ENCODE measurements at places on chromosomes 7 and 10.

- no peak for DNase-seq
Measured at GRCh38 chr10:529468-530230, 159.8 kb downstream of the DIP2C start.

DNA sequence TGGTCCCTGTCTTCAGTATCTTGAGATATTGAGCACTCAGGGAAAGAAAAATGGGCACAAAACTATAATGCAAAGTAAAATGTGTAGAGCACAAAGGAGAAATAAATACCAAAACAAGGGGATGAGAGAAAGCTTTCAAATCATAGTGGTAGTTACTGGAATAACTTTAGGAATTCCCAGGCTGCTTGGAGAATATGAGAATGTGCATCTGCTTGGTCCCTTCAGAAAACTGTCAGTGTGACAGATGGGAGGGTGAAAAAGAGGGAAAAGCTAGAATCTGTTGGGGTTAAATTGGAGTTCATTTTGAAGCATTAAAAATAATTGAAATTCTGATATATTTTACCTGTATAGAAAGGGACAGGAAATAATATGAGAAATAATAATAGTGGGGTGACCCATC is 15.3 kb downstream of the ST7 start:
- DNase-seq = no peak

DNA sequence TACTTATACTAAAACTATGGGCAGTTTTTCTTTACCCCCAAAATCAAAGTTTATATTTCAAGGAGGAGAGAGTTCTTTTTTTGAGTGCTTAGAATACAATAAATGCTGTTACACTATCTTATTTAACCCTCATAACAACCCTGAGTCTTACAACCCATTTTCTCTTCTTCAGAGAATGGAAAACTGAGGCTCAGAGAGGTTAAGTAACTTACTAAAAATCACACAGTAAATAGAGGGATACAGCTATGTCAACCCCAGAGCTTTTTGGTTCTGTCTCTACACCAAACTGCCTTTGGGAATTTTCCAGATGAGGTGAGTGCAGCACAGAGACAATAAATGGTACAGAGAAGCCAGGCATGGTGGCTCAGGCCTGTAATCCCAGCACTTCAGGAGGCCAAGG is 25.6 kb upstream of the PIK3AP1 start:
- no peak for DNase-seq

DNA sequence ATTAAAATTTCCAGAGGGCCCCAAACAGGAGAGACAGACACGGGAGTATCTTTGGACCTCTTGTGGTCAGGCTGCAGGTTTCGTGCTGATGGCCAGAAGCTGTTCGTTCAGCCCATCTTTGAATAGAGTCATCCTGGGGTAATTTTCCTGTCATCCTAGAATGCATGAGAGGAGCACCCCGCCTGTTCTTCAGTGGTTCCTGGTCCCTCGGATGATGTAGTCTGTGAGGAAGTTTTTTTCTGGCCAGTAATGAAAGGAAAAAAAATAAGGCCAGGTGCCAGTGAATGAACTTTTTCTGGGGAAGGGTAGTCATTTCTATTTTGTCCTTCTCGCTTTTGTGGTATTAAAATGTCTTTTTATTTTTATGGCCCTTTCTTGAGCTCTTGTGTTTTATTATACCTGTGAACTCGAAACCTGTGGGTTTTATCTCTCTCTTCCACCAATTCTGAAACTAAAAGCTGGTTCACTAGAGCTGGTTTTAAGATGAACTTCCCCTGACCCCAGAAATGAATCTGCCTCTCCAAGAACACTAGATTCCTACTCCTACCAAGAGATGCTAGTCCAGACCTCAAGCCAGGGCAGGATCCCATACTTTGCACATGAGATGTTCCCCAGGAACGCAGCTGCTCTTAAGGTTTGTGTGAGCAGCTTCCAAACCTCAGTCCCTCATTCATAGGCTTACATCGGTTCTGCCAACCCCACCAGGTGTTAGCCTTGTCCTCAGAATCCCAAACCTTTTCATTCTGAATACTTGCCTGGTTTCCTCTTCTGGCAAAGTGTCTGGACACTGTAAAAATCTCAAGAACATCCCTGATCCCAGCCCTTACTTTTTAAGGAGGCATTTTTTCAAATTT is 15.4 kb upstream of the MEST start:
- DNase-seq = no peak

DNA sequence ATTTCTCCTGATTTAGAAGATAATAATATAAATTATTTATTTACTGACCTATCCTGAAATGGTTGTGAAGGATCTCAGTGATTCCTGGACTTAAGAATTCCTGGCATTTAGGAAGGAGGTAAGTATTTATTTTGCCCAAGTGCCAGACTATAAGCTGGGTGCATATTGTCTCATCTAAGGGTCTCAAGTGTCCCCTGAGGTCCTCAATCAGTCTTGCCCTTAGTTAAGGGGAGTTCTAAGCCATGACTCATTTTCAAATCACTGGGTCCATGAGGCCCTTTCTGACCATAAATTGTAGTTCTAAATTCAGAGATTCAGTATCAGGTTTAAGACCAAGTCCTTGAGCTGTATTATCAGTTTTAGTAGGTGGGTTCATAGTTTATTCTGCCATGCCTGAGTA is 251.6 kb upstream of the MEOX2 start:
- DNase-seq = no peak

DNA sequence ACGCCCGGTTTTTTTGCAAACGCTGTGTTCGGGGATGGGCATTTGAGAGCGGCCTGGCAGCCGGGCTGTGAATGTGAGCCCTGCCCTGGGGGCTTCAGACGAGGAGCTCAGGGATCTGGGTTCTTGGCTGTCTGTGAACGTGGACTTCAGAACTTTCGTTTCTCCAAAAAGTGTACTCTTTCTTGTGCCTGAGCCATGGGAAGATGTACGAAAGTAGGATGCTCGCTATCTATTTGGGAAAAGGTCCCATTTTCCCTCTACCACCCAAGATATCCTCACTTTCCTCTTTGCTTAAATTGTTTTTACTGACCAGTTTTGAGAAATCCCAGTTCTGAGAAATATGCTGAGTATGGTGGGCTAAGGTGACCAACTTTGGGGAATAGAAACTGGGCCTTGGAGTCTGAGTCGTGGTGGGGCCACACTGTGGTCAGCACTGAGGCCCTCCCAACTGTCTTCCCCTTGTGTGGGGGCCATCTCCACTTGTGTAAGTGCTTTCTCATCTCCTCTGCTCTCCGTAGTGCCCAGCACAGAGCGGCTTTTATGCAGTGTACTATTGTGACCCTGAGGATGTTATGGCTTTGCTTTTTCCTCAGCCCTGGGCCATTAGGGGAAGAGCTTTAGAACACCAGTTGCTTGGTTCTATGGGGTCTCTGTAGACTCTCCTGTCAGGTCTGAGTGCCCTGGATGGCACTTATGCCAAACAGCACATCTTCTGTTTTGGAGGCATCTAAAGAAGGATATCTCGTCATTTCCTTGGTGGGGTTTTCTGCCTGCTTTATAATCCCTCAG is 918 bp downstream of the DBNL start:
- DNase-seq = no peak

GRCh38 chr7:135445690-135446089 is 64.2 kb downstream of the CNOT4 start:
- no peak for DNase-seq

DNA sequence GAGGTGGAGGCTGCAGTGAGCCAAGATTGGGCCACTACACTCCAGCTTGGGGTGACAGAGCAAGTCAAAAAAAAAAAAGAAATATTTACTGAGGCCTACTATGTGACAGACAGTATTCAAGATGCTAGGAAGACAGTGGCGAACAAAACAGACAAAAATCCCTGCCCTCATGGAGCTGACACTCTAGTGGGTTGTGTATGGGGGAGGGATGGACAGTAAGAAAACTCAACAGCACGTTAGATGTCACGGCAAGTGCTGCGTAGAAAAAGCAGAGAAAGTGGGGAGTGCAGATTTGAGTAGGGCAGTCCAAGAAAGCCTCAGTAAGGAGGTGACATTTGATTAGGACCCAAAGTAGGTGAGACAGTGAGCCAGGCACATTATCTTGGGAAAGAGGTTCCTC is 10.1 kb downstream of the CAMK2G start:
- DNase-seq = no peak

DNA sequence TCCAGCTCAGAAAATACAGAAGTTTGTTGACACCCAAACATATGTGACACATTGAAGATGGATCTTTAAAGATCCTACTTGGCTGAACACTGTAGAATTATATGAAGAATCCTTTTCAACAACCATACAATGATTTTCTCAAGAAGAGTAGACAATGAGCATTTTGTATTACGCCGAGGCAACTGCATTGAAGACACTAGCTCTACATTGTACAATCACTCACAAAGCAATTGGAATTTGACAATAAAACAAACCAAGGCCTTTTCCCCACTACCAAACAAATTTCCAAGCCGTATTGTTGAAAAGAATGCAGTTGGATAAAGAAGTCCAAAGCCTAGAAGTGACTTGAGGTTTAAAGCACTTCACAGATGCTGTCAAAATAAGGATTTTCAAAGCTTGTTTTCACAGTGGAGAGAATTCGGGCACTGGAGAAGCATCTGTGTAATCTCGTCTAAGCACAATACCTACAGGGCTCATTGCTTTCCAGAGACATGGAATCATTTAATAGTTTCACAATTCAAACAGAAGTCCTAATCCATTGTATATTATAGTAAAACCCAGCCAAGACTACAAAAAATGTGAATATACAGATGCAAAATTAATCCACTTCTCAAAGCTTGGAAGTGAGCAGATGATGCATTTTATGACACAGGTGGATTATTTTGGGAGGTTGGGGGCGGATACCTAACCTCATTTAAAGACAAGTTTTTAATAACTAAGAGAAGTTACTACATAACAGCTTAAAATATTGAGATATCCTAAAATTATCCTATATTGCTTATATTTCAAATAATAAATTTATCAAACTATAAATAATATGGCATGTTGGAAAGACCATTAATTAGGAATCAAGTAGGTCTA is 78.6 kb downstream of the SORCS1 start:
- DNase-seq = no peak

- no peak for DNase-seq
Measured at GRCh38 chr7:108805808-108806397, 236.2 kb downstream of the DNAJB9 start.

DNA sequence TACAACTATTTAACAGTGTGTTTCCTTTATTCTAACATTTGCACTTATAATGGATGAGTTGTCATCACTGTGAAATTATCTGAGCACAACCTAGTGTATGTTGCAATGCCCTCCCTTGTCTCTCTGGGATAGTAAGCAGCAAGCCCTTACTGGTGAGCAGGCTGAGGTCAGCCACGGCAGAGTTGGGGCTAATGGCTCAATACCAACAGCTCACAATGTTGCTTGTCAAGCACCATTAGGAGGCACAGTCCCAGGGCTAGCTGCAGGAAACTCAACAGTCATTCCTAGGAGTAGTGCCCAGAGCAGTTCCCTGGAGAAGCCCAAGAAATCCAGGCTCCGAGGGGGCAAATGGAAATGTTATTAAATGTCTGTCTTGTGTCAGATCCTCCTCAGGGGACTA is 858.4 kb downstream of the GRID1 start:
- no peak for DNase-seq

DNA sequence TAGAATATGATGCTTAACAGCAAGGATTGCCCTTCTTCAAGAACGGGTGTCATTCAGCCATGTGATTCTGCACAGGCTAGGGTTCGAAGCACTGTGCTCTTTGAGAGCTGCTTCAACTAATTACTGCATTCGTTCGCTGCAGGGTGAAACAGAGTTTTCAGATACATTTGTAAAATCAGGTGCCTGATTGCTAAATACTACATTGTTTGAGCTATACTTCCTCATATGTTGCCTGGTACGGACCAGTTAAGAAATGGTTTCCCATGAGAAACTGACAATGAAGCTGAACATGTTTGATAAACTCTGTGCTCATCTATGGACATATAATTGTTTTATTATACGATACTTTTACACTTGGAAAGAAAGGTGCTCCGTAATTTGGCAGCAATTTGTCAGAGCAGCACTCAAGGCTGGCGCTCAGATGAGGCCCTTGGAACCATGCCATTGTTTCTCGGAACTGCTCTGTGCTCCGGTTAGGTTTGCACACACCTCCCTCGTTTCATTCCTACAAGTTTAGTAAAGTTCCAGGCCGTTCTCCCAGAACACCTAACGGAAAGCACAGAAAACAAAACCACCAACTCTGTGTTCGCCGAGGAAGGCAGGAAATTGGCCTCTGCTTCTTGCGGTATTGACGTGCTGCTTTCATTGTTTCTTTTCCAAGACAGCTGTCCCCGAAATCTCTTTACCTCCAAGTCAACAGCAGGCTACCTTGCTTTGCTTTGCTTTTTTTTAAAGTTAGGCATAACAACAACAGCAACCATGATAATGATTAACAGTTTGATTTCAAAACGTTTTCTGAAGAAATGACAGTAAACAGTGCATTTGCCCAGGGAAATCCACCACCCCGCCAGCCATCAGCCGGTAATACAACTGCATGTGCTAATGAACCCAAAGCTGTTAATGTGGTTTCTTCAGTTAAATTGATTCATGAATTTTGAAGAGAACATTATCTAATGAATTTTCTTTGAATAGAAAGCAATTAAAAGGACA is 206.9 kb downstream of the EBF3 start:
- no peak for DNase-seq

- DNase-seq = peak; percentile 31
Measured at GRCh38 chr7:142880876-142881505, 4.6 kb downstream of the TRPV6 start.

- DNase-seq = no peak
Measured at GRCh38 chr10:114629824-114630730, 28.0 kb downstream of the ABLIM1 start.

GRCh38 chr10:69439813-69440506 is 11.3 kb upstream of the TSPAN15 start:
- no peak for DNase-seq

GRCh38 chr7:75639071-75639885 is 99.5 kb downstream of the HIP1 start:
- no peak for DNase-seq

DNA sequence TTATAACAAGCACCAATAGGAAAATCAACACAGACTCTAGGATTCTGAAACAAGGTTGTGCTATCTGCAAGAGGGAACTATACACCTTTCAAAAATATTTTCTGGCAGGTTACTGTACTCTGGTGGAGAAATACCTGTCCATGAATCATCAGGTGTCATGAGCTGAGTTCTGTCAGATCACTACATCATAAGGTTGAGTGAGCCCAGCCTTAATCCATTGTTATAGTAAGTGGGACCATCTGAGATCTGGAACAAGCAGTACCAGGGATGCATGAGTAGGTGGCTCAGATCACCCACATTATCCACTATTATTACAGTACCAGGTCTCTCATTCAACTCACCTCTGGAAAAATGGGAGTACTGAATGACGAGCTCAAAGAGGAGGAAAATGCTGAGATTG is 212.4 kb downstream of the DGKI start:
- DNase-seq = no peak

- no peak for DNase-seq
Measured at GRCh38 chr7:70775570-70776156, 356.3 kb upstream of the GALNT17 start.

DNA sequence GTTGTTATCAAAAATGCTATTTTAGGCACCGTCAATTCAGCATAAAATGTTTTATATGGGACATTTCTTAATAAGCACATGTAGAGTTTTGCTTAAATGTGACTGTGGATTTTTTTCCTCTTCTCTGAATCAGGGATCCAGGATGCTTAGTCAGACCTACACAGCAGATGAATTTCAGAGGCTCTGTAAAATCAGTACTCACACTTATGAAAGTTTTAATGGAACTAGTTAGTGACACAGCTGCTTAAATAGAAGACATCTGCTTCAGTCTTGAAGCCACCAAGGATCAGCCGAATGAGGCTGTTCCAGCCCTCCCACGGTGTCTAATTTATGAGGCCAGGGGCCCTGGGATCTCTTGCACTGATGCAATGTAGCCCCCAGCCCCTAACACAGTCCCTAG is 136.0 kb downstream of the MYOF start:
- DNase-seq = no peak

All from central memory CD8-positive, alpha-beta T cell (primary cell).